ENCODE measurements at places on chromosomes 12 and 14.

DNA sequence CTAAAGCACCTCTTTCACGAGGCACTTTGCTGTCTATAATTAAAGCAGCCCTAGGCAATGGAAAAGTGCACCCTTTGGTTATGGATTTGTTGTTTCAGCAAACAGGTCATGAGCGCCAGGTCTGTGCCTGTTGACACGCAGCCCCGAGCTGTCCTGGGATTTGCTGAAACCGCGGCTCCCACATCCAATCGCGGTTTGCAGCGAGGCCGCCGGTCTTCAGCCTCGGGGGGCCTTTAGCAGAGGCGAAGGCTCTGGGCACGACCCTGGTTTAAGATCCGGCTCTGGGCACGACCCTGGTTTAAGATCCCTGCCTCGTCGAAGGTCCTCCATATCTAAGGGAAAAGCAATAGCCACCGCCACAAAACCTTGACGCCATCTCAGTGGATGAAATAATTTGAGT, 79.2 kb downstream of the GLT1D1 start:
- no peak for DNase-seq

DNA sequence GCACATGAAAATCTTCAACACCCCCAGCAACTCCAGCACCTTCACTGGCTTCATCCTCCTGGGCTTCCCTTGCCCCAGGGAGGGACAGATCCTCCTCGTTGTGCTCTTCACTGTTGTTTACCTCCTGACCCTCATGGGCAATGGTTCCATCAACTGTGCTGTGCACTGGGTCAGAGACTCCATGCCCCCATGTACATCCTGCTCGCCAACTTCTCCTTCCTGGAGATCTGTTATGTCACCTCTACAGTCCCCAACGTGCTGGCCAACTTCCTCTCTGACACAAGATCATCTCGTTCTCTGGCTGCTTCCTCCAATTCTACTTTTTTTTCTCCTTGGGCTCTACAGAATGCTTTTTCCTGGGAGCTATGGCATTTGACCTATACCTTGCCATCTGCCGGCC, 11.5 kb upstream of the OR11G2 start:
- no peak for DNase-seq

- DNase-seq: no peak
These were observed 53.9 kb downstream of the ZC3H14 start for GRCh38 chr14:88616697-88617096.

- no peak for DNase-seq
These were observed 49.8 kb downstream of the PTGER2 start for GRCh38 chr14:52363961-52364360.

DNA sequence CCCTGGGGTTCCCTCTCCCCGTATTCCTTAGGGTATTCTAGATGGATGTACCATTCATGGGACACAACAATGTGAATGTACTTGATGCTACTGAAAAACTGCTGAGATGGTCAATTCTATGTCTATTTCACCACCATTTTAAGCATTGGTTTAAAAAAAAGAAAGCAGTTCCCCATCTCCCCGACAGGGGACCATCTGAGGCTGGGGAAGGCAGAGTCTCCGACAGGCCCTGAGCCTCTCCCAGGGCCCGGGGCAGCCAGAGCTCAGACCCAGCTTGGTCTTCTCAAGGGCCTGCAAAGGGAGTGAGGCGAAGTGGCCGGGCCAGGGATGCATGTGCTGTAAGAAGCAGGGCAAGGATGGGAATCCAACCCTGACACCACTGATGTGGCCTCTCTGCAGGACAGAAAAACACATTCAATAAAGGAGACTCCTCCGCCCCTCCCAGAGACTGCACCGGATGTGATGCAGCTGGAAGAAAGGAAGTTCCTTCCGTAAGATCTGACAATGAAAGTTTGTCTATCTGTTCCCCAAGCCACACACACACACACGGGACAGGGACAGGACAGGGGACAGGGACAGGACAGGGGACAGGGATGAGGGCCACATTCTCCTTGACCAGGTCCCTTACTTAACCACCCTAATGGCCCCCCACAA, 234.1 kb downstream of the BCL11B start:
- DNase-seq: no peak

Measured in activated CD4-positive, alpha-beta T cell treated with anti-CD3 and anti-CD28 coated beads, Interleukin-2, amount 10 ng/mL, durations not matched to agents 24 days and 14 days (primary cell).